ENCODE measurements at places on chromosomes 2 and 18.

- no peak for DNase-seq
Measured at GRCh38 chr2:169462896-169463695, 16.2 kb upstream of the BBS5 start.

- no peak for DNase-seq
Measured at GRCh38 chr2:238634701-238635357, 208.1 kb downstream of the ASB1 start.

GRCh38 chr18:55318951-55319441, 269.0 kb downstream of the TCF4 start:
- no peak for DNase-seq

- DNase-seq, result no peak
Measured at GRCh38 chr2:44817256-44817655, 124.2 kb upstream of the SIX3 start.

Data from activated naive CD8-positive, alpha-beta T cell treated with anti-CD3 and anti-CD28 coated beads, Interleukin-2, amount 10 ng/mL, durations not matched to agents 7 days and 5 days (primary cell).